CD4-positive, alpha-beta T cell treated with Interleukin-6 at 100 ng/mL for 8 hours (primary cell): ENCODE measurements at places on chromosomes 1 and 21.

DNA sequence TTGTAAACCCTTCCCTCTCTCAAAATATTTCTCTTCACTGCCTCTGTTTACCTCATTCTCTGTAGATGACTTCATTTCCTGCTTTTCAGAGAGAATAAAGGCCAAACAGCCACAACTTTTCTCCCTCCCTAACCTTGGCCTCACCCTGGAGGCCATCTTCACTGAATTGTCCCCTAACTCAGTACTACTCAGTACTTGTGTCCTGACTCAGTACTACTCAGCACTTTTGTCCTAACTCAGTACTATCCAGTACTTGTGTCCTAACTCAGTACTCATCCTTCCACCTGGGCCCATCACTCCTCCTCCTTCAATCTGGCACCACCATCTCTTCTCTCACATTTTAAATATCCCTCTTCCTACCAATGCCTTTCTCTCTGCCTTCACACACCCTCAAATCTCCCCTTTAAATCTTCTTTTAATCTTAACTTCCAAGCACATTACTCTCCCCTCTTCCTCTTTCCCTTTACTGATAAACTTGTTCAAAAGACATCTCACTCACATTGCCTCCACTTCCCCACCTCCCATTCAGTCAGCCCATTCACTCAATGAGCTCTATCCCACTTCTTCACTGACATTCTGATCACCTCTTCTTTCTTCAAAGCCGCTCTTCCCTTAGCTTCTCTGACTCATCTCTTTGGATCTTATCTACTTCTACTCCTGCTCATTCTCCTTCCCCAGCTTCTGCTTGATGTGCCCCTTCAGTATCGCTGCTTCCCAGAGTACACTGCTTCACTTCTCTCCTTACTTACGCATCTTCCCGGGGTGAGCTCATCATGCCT is 121.4 kb downstream of the RNF220 start:
- DNase-seq, result no peak

DNA sequence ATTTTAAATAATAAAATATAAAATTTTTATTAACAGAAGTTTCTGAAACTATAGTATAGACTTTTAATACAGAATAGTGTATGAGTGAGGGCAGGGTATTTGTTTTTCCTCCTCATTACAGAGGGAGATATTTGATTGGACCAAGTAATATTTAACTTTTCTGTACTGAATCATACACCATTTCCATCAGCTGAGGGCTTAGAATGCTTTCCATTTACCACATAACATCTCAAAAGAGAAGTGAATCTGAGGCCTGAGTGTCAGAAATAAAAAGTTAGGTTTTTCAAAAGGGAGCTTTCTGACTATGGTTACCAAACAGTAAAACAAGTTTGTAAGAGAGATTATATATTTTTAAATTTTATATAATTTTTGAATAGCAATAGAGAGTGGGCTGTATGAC is 29.5 kb downstream of the TLCD4 start:
- DNase-seq, result no peak

- no peak for DNase-seq
These were observed 248.6 kb downstream of the TBX15 start for GRCh38 chr1:118739501-118739900.

DNA sequence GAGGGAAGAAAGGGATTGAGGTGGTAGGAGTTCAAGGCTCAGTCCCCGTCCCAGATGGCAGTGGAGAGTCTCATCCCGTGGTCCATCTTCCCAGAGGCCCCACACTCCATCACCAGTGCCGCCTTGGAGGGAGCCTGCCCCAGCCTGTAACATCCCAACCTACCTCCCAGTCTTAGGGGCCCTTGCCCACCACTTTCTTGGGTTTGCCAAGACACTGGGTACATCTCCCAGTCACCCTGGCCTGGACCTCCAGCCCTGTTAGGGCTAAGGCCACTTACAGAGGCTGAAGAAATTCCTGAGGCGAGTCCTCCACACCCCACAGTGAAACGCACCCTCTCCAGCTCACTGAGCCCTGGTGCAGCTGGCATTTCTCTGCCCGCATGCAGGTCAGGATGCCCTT is 3.3 kb downstream of the TMEM200B start:
- DNase-seq, result no peak

DNA sequence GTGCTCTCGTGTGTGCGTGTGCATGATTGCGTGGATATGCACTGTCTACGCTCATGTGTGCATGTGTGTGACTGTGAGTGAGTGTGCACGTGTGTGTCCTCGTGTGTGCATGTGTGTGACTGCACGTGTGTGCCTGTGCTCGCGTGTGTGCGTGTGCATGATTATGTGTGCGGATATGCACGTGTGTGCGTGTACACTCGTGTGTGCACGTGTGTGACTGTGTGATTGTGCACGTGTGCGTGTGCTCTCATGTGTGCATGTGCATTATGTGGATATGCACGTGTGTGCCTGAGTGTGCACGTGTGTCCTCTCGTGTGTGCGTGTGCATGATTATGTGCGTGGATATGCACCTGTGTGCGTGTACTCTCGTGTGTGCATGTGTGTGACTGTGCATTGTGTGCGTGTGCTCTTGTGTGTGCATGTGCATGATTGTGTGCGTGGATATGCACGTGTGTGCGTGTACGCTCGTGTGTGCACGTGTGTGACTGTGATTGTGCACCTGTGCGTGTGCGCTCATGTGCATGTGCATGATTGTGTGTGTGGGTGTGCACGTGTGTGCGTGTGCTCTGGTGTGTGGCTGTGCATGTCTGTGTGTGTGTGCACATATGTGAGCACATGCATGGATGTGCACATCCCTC is 2.2 kb downstream of the MMEL1 start:
- DNase-seq, result no peak

DNA sequence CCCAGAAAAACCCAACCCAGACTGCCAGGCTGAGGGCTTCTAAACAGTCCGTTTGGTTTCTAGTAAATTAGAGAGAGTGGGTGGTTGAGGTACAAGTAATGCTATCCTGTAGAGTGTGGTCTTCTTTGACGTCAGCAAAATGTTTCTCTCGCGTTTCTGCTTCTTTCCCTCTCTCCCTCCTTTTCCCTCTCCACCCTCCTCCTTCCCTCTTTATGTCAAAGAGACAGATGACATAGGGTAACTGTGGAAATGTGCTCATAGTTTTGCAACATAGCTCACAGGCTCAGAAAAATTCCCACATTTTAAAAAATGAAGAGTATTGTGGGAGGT is 158.3 kb downstream of the TOMM20 start:
- no peak for DNase-seq

GRCh38 chr1:196997423-196997822 is 20.1 kb downstream of the CFHR5 start:
- no peak for DNase-seq

GRCh38 chr1:170254371-170254770 is 108.6 kb downstream of the NTMT2 start:
- no peak for DNase-seq

DNA sequence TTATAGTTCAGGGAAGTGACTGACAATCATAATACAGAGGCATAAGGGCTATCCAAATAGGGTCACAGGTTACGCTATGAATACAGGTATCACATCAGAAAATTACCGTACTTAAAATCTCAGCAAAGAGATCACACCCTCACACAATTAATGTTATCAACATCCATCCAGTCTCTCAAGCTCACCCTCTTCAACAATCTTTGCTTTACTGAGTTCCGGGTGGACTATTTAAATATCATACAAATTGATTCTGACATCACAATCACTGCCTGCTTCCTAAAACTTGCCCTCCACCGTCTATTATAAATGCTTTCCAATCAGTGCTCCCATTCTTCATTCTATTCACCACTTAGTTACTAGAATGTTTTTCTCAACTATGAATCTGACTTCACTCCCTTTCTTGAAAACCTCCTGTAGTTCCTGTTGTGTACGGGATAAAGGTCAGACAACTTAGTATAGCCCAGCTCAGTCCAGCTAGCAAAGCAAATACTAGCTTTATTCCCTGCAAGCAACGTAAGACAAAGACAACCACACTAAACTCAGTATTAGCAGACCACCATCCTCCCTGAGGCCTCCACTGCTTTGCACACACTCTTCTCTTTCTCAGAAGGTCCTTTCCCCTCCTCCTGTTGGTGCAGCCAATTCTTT is 398.7 kb downstream of the SMYD3 start:
- DNase-seq, result no peak
